Effector memory CD4-positive, alpha-beta T cell (primary cell): ENCODE measurements at places on chromosomes 6 and 20.

GRCh38 chr6:137216106-137216505 is 3.1 kb downstream of the IFNGR1 start:
- no peak for DNase-seq

- DNase-seq = no peak
Observed at GRCh38 chr6:130105996-130106704, 87.8 kb downstream of the L3MBTL3 start.

DNA sequence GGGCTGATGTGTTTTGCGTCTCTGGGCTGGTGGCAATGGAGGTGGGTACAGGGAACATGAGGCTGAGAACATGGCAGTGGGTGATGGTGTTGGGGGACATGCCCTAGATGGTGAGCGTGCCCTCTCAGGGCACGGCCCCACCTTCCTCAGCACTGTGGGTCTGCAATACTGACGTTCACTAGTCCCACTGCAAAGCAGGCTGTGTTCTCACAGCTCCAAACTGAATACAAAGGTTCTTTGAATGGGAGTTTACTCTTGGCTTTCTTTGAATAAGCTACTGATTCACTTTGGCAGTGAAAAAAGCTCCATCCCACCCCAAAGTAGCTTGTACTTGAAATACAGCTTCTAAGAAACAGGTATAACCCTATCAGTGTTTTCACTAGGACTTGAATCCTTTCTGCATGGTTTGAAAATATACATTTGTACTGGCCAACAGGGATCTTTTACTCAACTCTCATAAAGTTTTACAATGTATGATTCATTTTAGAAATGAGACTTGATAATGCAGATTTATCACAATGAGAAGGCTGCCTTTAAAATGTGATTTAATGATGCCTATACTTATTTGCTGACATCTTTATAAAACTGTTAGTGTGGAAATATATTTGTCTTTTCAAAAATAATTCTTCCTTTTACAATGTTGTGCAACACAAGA is 400.7 kb downstream of the ZFAND3 start:
- no peak for DNase-seq

DNA sequence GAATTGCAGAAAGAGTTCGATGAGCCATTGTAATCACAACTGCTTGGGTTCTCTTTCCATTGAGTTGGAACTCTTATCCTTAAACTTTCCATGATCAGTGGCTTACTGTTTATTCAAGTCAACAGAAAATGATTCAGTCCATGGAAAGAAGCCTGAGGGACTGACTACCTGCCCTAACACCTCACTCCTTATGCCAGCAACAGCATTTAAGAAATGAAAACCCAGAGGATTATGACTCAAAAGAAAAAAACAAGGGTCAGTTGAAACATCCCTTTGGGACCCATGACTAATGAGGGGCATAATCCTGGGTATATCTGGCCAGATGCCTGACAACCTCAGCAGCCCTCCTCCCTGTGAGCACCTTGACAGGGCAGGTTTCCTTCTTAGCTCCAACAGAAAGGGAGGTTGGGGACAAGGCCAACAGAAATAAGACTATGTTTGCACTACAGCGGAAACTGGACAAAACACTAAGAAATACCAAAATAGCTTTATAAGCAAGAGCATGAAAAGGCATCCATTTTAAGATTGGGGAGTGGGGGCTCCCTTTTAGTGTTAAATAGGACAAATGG is 106.7 kb downstream of the MAP3K5 start:
- no peak for DNase-seq

DNA sequence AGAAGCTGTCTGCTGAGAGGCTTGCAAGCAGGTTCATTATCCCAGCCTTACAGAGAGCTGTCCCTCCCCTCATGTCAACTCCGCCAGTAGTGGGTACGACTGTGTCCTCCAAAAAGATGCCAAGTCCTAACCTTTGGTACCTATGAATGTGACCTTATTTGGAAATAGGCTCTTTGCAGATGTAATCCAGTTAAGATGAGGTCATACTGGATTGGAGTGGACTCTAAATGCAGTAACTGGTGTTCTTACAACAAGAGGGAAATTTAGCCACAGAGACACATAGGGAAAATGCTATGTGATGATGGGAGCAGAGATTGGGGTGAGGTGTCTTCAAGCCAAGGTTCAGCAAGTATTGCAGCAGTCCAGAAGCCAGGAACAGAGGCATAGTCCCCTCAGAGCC is 90.8 kb upstream of the FOXP4 start:
- no peak for DNase-seq
